ENCODE measurements at places on chromosomes 5 and 9. TPM values are rescaled to one million over a fixed set of nuclear protein-coding genes. Genes with fewer than 3 reads are reported as not detected.

The TBC1D13 gene
- total RNA-seq: 12.5 TPM

The CHSY3 gene
- 4.4 TPM for total RNA-seq

The DAPK1 gene
- total RNA-seq: 31.8 TPM

The PCDHGA4 gene
- total RNA-seq: 2.6 TPM

The RABL6 gene
- 49.3 TPM for total RNA-seq

The EIF4E1B gene
- not detected for total RNA-seq

The PAPPA gene
- 0.09 TPM for total RNA-seq

The RORB gene
- total RNA-seq: not detected

The ADAMTS12 gene
- total RNA-seq: 2.4 TPM

The UBE2QL1 gene
- 0.86 TPM for total RNA-seq

The CDC25C gene
- 1.4 TPM for total RNA-seq

The HOMER1 gene
- total RNA-seq: 5.3 TPM

The ADAMTS2 gene
- 0.26 TPM for total RNA-seq

The PRDM9 gene
- not detected for total RNA-seq

The CBY3 gene
- 0.09 TPM for total RNA-seq

The GABRA1 gene
- not detected for total RNA-seq

The ADAMTS16 gene
- under 0.01 TPM for total RNA-seq

The ADAMTS13 gene
- 0.65 TPM for total RNA-seq

The GLRA1 gene
- total RNA-seq: not detected

The IFNK gene
- total RNA-seq: not detected

The NELFB gene
- total RNA-seq: 51.5 TPM
